Left renal cortex interstitium (tissue), 4 donors: ENCODE measurements at places on chromosomes 12 and 14. TPM values are rescaled to one million over a fixed set of nuclear protein-coding genes. Genes with fewer than 3 reads are reported as not detected.

Gene TMEM63C
- 1.5 TPM for polyA plus RNA-seq

Gene GLS2
- polyA plus RNA-seq, result 3.0 TPM

- DNase-seq, result no peak
Observed at GRCh38 chr12:124952295-124952694, 36.6 kb downstream of the DHX37 start.

Gene KCNA5
- polyA plus RNA-seq, result 2.1 TPM

- DNase-seq, result no peak
Observed at GRCh38 chr12:57719777-57720605, 18.6 kb downstream of the AGAP2 start.

Gene JKAMP
- 73.3 TPM for polyA plus RNA-seq

Gene TRPV4
- polyA plus RNA-seq, result 15.6 TPM

DNA sequence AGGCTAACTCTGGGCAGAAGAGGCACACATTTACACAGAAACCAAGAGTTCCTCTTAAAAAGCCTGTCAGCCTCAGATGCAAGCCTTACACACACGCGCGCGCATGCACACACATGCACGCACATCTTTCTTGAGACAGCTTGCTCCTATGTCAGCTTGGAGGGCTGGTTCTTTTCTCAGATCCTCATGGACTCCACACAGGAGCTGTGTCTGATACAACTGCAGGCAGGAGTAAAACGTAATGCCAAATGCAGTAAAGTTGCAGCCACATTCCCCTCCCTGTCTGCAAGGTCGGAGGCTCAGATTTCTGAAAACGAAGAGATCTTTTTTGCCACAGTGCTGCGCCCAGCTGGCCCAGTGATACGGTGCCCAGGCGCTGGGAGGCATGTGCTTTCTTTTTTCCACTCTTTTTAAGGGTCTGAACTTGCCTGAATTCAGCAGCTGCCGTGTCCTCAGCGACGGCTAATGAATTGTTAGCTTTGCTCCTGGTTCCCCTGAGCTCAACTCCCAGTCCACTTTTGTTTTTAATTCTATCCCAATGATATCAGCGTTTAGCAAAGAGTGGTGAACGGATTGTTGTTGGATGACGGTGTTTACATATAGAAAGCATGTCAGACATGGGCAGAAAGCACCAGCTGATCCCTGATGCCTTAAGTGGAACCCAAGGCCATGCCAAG is 72.9 kb upstream of the FOXN3 start:
- no peak for DNase-seq

- DNase-seq, result no peak
Observed at GRCh38 chr12:32897687-32898573, 1.4 kb upstream of the PKP2 start.

DNA sequence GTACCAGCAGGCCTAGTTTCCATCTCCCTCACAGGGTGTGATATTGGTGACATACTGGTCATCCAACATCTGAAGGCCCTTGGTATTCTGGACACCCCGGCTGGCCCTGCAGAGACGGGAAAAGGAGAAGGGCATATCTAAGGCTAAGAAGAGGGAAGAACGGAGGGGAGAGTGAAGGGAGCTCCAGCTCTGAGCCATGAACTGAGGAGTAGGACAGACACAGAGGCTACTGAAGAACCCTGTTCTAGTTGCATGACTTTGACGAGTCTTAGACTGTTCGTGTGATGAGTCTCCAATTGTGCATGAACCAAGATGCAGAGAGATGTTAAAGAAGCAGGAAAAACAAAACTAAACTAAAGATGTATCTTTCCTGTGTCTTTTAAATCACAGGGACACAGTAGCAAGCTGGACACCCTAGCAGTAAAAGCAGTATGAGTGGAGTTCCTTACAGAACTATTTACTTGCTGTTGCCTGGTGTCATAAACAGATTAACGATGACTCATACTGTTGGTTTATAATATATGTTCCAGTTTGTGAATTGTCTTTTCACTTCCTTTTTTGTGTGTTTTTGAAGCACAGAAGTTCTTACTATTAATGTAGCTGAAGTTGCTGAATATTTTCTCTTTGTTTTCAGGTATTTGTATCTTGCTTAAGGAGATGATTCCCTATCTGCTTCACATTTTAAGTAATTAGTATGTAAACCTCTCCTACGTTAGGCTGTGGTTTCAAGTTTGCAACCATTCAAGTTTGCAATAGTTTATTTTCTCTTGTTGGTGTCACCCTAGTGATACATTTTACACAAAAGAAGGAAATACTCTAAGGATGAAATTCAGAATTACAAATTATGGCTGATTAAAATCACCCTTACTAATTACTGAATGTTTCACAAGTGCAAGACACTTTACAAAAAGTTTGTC is 15.7 kb downstream of the FAR2 start:
- DNase-seq, result no peak

Gene STAC3
- 7.9 TPM for polyA plus RNA-seq

GRCh38 chr14:95245334-95245733 is 74.4 kb downstream of the CLMN start:
- no peak for DNase-seq

- DNase-seq, result no peak
Observed at GRCh38 chr12:23927907-23928306, 21.6 kb downstream of the SOX5 start.

Gene HOXC13
- polyA plus RNA-seq, result not detected

DNA sequence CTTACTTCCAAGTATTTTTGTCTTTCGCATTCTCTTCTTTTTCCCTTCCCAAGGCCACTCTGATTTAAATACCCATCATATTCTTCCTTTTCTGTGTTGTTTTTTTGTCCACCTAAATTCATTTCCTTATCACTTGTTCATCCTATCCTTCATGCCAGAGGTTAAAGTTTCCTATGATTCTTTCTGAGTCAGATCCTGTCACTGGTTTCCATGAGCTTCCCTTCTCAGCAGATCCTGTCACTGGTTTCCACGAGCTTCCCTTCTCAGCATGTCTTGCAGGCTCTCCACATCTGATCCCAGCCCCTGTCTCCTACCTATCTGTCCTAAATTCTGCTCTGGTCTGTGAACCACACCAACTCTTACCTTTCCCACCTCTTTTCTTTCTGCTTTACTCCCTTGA is 311.8 kb upstream of the RGS6 start:
- DNase-seq, result no peak

- DNase-seq, result no peak
Observed at GRCh38 chr12:67469666-67470065, 178.9 kb upstream of the DYRK2 start.

GRCh38 chr14:59028476-59029202 is 159.8 kb upstream of the DAAM1 start:
- DNase-seq, result peak; percentile 74

DNA sequence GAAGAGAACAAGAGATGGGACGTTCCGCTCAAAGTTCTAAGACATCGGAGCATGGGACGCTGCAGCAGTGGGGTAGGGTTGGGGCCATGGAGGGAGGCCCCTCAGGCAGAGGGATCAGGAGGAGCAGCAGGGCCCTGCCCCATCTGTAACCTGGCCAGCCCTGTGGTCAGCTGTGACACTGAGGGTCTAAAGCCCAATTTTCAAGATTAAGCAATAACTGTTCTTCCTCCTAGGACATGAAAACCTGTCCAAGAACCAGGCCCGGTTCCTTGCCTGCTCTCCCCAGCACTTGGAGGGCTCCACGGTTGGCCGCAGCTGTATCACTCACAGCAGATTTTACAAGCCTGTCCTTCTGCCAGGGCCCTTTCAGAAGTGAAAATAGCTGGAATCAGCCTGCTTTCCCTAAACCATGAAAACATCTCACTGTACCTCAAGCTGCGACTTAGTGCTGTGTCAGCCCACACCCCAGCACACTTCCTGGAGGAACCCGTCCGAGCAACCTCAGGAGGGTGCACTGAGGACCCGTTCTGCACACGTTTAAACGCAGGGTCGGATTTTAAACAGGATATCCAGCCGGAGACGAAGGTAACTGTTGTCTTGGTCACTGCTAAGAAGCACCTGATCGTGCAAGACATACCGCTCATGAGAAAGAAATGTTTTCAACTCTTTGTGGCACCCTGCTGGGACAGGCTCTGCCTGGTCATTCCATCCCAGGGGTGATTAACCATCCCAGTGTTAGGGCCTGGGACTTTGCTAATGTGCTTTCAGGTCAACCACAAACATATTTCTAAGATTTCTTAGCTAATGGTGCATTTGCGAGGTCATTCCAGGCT is 201.9 kb upstream of the DIO3 start:
- peak; percentile 45 for DNase-seq

GRCh38 chr14:36784541-36784940 is 122.9 kb downstream of the PAX9 start:
- DNase-seq, result no peak

GRCh38 chr12:108611884-108612415 is 14.1 kb upstream of the TMEM119 start:
- no peak for DNase-seq

Gene LRIG3
- 37.8 TPM for polyA plus RNA-seq

DNA sequence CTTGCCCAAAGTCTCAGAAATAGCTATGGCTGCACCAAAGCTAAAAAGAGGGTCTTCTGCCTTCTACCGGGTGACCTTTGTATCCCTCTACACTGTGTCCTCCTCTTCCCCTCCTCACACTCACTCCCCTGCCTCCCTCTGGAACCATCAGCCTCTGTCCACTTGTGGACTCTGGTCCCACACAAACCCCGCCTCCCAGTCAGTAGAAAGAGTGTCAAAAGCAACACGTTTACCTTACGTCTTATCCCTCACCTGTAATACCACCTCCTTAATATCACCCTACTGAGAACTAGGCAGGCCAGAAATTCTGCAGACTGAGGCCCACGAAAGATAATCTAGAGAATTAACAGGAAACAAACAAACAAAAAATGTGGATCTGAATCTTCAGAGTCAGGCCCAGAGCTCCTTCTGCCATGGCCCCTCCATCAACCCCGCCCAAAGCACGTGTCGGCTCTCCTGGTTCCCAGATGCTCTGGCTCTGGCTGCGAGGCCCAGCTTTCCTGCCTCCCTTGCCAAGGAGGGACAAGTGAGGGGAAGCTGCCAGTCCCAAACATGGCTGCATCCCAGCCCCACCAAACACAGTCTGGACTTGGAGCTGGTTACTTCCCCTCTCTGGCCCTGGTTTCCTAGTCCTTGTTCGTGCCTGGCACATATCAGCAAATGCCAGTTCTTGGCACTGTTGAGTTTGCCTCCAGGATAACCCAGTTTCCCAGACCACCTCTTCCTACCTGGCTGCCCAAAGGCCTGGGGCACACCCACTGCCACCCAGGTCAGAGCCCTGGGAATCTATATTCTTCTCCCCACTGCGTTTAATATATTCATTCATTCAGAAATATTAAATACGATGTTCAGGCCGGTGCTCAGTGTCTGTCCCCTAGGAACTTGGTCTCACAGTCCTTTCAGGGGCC is 2.7 kb downstream of the ACTN1 start:
- no peak for DNase-seq

DNA sequence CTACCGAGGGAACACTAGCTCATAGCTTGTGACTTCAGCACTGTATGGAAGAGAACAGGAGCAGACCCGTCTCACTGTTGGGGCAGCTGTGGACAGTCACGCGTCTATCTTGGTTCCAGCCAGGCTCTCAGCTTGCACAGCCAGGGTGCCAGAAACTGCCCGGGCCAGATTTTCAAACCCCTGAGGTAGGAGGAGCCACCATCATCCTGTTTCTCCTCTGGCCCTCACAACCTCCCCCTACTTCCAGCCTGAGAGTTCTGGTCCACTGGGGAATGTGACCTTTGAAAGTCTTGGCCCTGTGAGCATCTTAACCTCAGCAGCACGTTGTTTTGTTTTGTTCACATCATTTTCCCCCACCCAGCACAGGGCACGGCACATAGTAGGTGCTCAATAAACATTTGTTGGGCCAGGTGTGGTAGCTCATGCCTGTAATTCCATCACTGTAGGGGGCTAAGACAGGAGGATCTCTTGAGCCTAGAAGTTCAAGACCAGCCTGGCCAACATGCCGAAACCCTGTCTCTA is 50.4 kb downstream of the PSMA6 start:
- DNase-seq, result no peak

Gene KRT6C
- not detected for polyA plus RNA-seq

GRCh38 chr12:11154400-11154925 is 16.5 kb upstream of the SMIM10L1 start:
- DNase-seq, result no peak

- no peak for DNase-seq
Observed at GRCh38 chr12:25438638-25439037, 114.4 kb downstream of the LMNTD1 start.

- no peak for DNase-seq
Observed at GRCh38 chr12:108854451-108855283, 2.7 kb downstream of the SSH1 start.

Gene CFAP251
- polyA plus RNA-seq, result 16.4 TPM

DNA sequence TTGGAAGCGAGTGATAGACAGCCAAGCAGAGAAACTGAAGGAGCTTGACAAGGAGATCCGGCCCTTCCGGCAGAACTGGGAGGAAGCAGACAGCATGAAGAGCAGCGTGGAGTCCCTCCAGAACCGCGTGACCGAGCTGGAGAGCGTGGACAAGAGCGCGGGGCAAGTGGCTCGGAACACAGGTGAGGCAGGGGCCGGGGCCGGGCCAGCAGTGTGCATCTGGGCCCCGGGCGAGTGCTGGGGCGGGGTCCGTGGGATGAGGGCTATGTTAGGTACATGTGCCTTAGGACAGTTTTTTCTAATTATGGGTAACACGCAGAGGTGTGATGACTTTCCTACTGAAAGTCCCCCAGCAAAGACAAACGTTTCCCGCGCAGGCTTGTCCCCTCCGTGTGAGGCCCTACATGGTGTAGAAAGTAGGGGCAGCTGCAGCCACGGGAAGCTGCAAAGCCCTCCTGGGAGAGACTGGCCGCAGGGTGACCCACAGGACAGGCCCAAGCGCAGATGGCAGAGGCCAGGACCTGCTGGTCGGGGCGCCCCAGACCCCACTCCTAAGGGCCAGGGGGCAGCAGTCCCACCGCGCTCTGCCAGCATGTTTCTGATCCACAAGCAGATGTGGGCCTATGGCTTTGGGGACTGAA is 19.1 kb upstream of the AMN start:
- DNase-seq, result no peak

DNA sequence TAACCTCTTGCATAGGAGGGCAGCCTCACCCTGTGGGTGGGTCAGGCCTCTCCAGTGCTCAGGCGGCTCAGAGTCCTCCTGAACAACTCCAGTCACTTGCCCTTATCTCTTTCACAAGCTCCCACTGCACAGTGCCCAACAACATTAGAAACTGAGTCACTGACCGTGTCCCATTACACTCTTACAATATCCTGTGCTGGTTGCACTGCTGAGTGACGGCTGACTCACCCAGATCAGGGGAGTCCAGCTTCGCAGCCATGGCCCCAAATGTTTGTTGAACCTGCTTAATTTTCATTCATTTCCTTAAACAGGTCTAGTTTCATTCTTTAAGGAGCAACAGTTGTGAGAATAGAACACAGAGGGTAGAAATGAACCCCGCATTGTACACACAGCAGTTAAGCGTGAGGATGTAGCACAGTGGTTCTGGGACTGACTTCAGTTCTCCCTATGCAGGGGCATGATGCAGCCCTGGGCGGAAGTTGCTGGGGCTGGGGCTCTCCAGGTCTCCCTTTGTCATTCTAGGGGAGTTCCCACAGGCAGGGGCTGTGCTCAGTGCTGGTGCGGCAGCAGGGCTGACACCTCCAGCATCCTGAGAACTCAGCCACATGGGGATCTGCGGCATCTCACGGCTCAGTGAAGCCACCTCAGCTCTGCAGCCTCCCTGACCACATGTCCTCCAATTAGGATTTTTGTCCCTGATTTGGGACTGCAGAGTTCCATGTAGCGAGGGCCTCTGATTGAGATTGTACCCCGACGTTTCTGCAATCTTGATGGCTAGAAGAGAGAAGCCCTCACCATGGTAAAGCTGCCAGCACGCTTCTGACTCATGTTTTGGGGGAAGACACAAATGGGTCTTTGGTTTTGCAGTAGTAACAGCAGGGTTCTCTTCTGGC is 16.1 kb downstream of the GPR68 start:
- DNase-seq, result no peak
